ENCODE measurements at places on chromosomes 2 and 18.

DNA sequence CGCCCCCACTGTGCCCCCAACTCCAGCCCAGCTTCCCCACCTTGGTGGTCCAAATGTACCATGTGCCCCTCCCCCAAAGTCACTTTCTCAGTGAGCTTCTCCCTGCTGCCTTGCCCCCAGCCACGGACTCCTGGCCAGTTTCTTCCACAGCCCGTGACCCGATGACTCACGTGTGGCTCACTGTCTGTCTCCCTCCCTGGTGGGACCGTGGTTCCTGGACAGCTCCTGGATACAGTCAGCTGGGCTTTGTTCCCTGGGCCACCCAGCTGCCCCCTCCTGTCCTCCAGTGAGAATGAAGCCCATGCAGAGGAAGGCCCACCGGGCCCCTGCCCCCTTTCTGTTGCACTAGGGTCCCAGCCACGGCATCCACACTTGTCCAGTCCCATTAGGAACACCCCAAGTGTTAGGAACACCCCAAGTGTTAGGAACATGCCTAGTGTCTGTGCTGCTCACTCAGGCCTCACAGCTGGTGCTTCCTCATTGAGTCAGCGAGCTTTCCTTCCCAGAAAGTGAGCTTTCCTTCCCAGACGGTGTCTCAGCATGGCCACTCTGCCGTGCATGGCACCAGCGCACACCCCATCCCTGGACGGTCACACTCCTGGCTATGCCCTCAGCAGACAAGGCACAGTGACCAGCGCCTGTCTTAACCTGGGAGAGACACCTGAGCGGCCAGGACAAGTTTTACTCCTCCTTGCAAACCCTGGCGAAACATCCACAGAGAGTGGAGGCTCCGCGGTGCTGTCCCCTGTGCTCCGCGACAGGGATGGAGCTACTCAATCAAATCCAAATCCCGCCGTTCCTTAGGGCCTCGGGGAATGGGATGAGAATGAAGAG is 44.8 kb upstream of the CTDP1 start:
- no peak for DNase-seq

DNA sequence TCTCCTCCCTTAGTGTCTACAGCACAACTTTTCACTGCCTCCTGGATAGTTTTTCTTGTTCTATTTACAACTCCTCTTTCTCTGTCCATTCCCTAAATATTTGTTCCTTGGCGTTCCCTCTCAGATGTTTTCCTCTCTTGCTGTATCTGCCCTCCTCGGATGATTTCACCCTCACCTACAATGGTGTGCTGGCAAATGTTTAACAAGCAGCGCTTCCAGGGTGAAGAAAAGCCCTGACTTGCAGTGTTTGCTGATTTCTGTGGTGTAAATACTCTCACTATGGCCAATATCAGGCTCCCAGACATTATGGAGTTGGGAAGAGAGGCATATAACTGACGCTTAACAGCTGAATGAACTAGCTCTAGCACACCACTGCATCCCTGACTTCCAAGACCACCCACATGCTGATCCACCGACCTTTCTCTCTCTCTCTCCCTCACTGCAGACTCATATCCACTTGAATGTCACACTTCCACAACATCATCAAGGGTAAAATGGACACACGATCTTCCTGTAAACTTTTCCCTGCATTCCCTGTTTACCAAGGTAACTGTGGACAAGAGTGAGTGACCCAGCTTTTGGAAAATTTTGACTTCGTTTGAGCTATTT is 31.5 kb upstream of the SPTBN1 start:
- no peak for DNase-seq

GRCh38 chr2:167551416-167551815 is 663.1 kb downstream of the XIRP2 start:
- DNase-seq = no peak

- no peak for DNase-seq
Measured at GRCh38 chr18:56107821-56108477, 520.0 kb upstream of the TCF4 start.

DNA sequence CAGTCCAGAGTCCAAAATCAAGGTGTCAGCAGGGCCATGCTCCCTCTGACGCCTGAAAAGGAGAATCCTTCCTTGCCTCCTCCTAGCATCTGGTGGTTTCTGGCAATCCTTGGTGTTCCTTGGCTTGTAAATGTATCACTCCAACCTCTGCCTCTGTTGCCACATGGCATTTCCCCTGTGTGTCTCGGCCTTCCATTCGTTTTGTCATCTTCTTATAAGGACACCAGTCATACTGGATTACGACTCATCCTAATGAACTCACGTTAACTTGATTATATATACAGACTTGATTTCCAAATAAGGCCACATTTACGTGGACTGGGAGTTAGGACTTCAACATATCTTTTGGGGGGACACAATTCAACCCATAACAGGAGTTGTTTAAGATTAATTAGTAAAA is 15.8 kb downstream of the PMAIP1 start:
- no peak for DNase-seq

DNA sequence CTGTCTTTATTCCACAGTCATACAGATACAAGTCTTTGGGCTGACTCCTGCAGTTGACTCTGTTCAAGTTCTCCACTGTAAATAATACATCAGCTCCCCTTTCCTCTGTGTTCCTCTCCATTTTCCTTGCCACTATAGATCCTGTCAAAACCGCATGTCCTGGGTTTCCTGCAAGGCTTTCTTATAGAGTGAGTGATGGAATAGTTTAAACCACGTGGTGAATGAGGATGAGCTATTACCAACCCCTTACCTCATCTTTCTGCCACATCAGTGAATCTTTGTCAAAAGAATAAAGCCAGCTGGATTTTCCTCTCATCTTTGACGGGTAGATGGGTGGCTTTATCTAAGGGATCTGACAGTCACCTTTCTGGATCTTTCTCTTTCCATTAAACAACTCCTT is 3.9 kb upstream of the GALNT14 start:
- DNase-seq = no peak

DNA sequence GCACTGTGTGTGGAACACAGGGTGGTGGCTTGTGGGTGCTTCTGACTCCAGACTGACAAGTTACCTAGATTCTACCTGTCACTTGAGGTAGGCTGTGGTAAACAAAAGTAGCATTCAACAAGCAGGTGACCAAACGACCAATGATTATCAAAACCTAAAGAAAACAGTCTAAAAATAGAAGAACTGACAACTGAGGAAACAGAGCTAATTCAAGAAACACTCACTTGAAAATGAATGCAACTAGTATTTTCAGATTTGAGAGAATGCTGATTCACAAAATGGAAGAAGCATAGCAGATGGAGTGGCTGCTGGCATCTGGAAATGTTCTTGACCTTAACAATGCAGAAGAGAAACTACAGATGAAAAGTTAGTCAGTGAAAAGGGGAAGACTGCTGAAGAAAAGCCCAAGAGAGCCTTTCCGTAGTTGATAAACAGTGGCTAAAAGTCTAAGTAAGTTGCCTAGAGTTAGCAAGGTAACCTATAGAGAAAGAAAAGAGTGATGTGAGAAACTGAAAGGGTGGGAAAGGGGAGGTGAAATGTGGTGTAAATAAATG is 170.4 kb downstream of the NCK2 start:
- no peak for DNase-seq

All from stimulated activated CD8-positive, alpha-beta memory T cell treated with anti-CD3 and anti-CD28 coated beads, Interleukin-7, amount 100 ng/mL, for 4 hours (primary cell).